ENCODE measurements at places on chromosomes 16 and 17.

DNA sequence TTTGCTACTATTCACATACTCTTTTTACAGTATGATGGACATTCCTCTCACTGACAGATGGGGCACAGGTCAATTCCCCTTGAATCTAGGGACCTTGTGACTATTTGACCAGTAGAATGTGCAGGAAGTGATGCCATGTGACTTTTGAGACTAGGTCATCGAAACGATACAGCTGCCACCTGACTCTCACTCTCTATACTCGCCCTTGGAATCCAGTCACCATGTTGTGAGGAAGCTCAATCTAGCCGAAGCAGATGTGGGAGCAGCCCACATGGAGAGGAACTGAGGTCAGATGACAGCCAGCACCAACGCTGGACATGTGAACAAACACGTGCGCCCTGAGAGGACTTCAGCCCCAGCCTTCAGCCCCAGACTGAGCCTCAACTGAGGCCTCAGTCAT is 148.2 kb upstream of the CDC42EP4 start:
- H3K27ac ChIP-seq: no peak overlapping the region
- H3K4me3 ChIP-seq: no peak overlapping the region
- H3K36me3 ChIP-seq: no peaks in the 10 kb centered on the region
- no peaks in the 10 kb centered on the region for H3K27me3 ChIP-seq

DNA sequence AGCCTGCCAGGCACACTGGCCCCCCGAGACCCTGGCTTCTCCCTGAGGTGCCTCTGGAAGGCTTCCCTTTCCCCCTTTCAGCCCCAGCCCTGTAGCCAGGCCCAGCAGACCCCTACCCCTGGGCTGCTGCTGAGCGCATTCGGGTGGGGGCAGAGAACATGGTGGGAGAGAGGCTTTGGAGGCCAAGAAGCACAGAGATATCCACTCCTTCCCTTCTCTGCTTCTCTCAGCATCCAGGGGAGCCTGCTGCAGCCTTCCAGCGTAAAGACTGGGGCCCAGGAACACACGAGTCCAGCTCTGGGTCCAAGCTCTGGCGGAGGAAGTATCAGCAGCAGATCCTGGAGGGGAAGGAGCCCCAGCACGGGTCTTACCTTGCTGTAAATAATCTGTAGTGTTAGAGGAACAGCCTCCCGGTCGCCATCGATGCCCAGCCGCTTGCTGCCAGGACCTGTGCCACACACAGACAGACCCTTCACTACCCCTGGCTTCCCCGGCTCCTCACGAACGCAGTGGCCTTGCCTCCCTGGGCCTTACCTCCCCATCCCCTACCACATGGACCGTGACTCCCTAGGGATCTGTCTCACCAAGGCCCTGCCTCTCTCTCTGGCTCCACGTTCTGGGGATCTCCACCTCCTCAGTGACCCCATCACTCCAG is 17.0 kb upstream of the PIK3R6 start:
- no peaks in the 10 kb centered on the region for H3K4me1 ChIP-seq
- no peak overlapping the region for H3K27ac ChIP-seq
- DNase-seq: no peak
- no peaks in the 10 kb centered on the region for H3K36me3 ChIP-seq
- H3K4me3 ChIP-seq: no peak overlapping the region
- no peaks in the 10 kb centered on the region for H3K27me3 ChIP-seq

GRCh38 chr17:63338272-63338671 is 107.8 kb downstream of the CYB561 start:
- H3K36me3 ChIP-seq: no peaks in the 10 kb centered on the region
- H3K4me3 ChIP-seq: no peak overlapping the region
- no peak for DNase-seq
- H3K4me1 ChIP-seq: no peaks in the 10 kb centered on the region
- H3K27me3 ChIP-seq: no peaks in the 10 kb centered on the region

GRCh38 chr17:35865412-35866340 is 3.0 kb downstream of the HEATR9 start:
- no peak overlapping the region for H3K4me3 ChIP-seq
- H3K4me1 ChIP-seq: no peaks in the 10 kb centered on the region
- H3K27ac ChIP-seq: no peak overlapping the region
- DNase-seq: no peak
- H3K36me3 ChIP-seq: no peaks in the 10 kb centered on the region
- H3K27me3 ChIP-seq: no peaks in the 10 kb centered on the region

GRCh38 chr16:353404-354290 is 1.1 kb upstream of the AXIN1 start:
- H3K27ac ChIP-seq: no peak overlapping the region
- no peaks in the 10 kb centered on the region for H3K27me3 ChIP-seq
- H3K4me1 ChIP-seq: peaks cover 6% of the 10 kb centered on the region
- peak; percentile 82 for DNase-seq
- H3K4me3 ChIP-seq: no peak overlapping the region
- H3K36me3 ChIP-seq: no peaks in the 10 kb centered on the region

DNA sequence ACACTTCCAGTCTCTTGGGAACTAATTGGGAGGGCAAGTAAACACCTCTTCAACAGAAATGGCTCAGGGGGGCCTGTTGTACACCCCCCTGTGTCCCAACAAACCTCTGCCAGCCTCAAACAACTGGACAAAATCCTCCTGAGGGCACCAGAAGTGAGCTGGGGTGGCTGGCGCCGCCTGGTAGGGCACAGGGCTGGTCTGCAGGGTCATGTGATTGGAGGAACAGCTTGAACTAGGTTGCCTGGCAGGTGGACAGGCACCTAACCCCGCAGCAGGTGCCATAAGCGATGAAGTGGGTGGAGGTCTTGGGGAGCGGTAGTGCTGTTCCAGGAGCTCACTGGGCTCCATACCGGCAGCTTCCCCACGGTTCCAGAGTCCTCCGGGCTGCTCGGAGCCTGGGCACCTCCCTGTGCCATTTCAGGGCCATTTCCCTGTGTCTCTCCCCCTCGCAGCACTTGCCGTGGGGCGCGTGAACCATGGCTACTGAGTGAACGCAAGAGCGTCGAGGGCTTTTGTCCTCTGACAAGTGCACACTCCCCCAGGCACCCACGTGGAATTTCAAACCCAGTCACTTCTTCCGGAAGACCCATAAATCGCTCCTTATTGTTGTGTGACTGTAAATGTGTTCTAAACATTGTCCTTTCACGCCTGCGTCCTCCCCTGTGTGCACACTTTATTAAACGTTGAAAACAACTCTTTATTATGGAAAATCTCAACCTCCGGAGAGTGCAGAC is 101.5 kb downstream of the SEC14L1 start:
- no peaks in the 10 kb centered on the region for H3K36me3 ChIP-seq
- H3K4me1 ChIP-seq: no peaks in the 10 kb centered on the region
- H3K4me3 ChIP-seq: no peak overlapping the region
- H3K27ac ChIP-seq: no peak overlapping the region
- DNase-seq: peak; percentile 41
- H3K27me3 ChIP-seq: no peaks in the 10 kb centered on the region

- no peak overlapping the region for H3K27ac ChIP-seq
- H3K27me3 ChIP-seq: peaks cover 7% of the 10 kb centered on the region
- H3K4me3 ChIP-seq: no peak overlapping the region
- no peaks in the 10 kb centered on the region for H3K36me3 ChIP-seq
- H3K4me1 ChIP-seq: no peaks in the 10 kb centered on the region
These were observed 823 bp upstream of the ZNF469 start for GRCh38 chr16:88381820-88382451.

DNA sequence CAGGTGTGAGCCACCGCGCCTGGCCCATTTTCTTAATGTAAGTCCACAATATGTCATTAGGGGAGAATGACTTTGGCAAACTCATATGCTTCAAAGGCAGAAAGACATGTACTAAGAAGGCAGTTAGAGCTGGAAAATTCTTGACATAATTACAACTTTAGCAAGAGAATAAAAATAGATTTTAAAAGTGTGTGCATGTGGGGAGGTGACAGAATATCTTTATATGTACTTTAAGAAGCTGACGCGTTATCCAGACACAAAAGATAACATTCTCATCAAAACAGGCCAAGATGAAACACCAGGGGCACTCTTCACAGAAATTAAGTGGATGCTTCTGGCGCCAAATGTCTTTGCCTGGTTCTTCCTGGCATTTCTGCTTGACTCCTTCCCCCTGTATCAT is 28.2 kb downstream of the GJC1 start:
- no peak overlapping the region for H3K4me3 ChIP-seq
- H3K36me3 ChIP-seq: no peaks in the 10 kb centered on the region
- no peaks in the 10 kb centered on the region for H3K4me1 ChIP-seq
- H3K27me3 ChIP-seq: no peaks in the 10 kb centered on the region

- peak within 1 kb of the TSS; percentile 67 for H3K27ac ChIP-seq
- no peaks in the 10 kb centered on the region for H3K27me3 ChIP-seq
- H3K4me1 ChIP-seq: peaks cover 18% of the 10 kb centered on the region
- no peaks in the 10 kb centered on the region for H3K36me3 ChIP-seq
- DNase-seq: peak; percentile 67
These were observed at the start of gene LGALS3BP for GRCh38 chr17:78979780-78980623. Gene LGALS3BP, minus strand, starts transcription at chr17:78979923. Its CDS starts 2,732 bp downstream, at chr17:78977191.

- H3K4me3 ChIP-seq: no peak overlapping the region
- no peak for DNase-seq
These were observed 126.9 kb downstream of the ZNF778 start for GRCh38 chr16:89344458-89344834.

DNA sequence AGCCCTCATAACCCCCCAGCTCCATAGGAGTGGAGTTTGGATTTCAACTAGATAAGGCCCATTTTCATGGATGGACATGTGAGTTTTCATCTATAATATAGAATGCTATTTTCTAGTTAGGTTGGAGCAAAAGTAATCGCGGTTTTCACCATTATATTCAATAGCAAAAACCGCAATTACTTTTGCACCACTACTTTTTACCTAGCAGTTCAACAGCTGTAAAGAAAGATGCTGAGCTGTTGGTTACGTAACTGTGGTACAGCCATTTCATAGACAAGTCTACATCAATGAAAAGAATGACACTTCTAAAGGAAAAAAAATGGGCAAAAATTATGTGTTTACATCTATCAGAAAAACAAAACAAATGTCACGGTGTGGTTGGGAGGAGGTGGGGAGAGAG is 507.7 kb downstream of the MAF start:
- H3K27ac ChIP-seq: no peak overlapping the region
- no peak for DNase-seq
- H3K4me3 ChIP-seq: no peak overlapping the region
- no peaks in the 10 kb centered on the region for H3K27me3 ChIP-seq
- H3K36me3 ChIP-seq: no peaks in the 10 kb centered on the region

- DNase-seq: no peak
- H3K27ac ChIP-seq: no peak overlapping the region
- peaks cover 81% of the 10 kb centered on the region for H3K36me3 ChIP-seq
- no peak overlapping the region for H3K4me3 ChIP-seq
- no peaks in the 10 kb centered on the region for H3K27me3 ChIP-seq
These were observed 7.9 kb downstream of the MTMR4 start for GRCh38 chr17:58506354-58507080.

DNA sequence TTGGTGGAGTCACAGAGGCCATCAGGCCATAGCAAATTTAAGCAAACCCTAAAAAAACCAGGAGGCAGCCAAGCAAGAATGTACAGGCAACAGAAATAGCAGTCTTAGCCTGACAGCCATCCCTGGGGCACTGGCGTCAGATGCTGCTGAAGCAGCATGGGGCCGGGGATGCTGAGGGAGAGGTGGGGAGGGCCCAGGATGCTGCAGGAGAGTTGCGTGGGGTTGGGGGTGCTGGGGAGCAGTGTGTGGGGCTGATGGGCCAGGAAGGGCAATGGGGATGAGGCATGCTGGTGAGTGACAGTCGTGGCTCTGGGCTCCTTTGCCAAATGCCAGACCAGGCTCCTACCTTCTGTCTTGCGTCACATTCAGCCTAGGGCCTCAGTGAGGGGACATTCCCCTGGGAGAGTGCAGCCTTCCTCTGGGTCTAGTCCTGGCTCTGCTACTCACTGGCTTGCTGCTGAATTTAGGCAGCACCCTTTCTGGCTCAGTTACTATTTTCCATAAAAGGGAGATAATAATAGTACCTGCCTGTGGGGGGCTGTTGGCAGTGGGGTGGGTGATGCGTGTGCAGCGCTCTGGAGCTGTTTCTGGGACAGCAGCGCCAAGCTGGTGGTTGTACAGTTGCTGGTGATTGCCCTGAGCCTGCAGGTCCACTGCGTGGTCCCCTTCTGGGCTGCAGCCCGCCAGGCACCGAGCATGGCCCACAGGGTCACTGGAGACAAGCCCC is 88.1 kb downstream of the AMFR start:
- no peak overlapping the region for H3K27ac ChIP-seq
- no peaks in the 10 kb centered on the region for H3K36me3 ChIP-seq
- H3K27me3 ChIP-seq: no peaks in the 10 kb centered on the region
- no peaks in the 10 kb centered on the region for H3K4me1 ChIP-seq
- no peak for DNase-seq

- no peaks in the 10 kb centered on the region for H3K36me3 ChIP-seq
- H3K27me3 ChIP-seq: no peaks in the 10 kb centered on the region
- no peaks in the 10 kb centered on the region for H3K4me1 ChIP-seq
- no peak for DNase-seq
- H3K4me3 ChIP-seq: no peak overlapping the region
These were observed 12.5 kb upstream of the SREBF1 start for GRCh38 chr17:17849147-17849820.

GRCh38 chr16:58102665-58103392 is 26.4 kb downstream of the CFAP20 start:
- no peak overlapping the region for H3K27ac ChIP-seq
- no peaks in the 10 kb centered on the region for H3K36me3 ChIP-seq
- no peak for DNase-seq
- no peaks in the 10 kb centered on the region for H3K4me1 ChIP-seq
- H3K27me3 ChIP-seq: no peaks in the 10 kb centered on the region
- H3K4me3 ChIP-seq: no peak overlapping the region

GRCh38 chr17:65593855-65594845 is 32.7 kb upstream of the AXIN2 start:
- no peaks in the 10 kb centered on the region for H3K36me3 ChIP-seq
- peak; percentile 80 for DNase-seq
- peak overlapping the region; percentile 24 for H3K4me3 ChIP-seq

- H3K4me3 ChIP-seq: no peak overlapping the region
- H3K36me3 ChIP-seq: no peaks in the 10 kb centered on the region
- no peak overlapping the region for H3K27ac ChIP-seq
- DNase-seq: no peak
These were observed 19.3 kb downstream of the SOCS1 start for GRCh38 chr16:11236461-11237254.

GRCh38 chr17:44203731-44204440 is 4.2 kb upstream of the ATXN7L3 start:
- peaks cover 6% of the 10 kb centered on the region for H3K36me3 ChIP-seq
- no peaks in the 10 kb centered on the region for H3K27me3 ChIP-seq
- H3K4me1 ChIP-seq: peaks cover 5% of the 10 kb centered on the region
- peak; percentile 46 for DNase-seq
- H3K27ac ChIP-seq: no peak overlapping the region
